ENCODE measurements at places on chromosomes 6 and 20.

- no peak for DNase-seq
These were observed 43.0 kb upstream of the PKHD1 start for GRCh38 chr6:52130440-52130839.

DNA sequence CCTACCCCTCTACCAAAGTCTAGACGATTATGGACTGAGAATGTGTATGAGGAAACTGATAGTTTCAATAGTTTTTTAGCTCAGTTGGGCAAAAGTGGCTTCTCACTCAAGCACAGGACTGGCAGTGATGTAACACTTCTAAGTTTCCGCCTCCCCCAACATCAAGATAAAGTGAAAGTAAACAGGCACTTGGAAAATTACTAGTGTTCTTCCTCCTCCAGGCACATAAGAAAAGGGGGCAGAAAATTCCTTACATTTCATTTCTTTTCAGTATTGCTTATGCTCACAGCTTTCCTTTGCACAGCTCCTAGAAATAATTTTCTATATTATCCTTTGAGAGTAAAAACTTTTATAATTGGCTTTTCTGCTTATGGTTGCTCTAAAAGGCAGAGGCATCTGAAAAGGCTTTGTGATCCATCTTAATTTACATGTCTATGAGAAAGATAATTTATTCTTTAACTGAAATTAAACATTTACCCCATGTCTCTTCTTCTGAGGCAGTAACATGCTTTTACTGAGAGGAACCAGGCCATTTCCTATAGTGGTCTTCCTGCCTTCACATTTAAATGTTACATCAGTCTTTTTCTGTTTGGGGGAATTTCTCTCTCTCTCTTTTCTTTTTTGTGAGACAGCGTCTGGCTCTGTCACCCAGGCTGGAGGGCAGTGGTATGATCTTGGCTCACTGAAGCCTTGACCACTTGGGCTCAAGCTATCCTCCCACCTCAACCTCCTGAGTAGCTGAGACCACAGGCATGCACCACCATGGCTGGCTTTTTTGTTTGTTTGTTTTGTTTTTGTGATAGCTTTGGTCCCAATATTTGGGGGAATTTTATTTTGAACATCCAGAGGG, 65.0 kb upstream of the EEF1A1 start:
- DNase-seq = peak; percentile 74

- DNase-seq = peak; percentile 56
These were observed 2.6 kb downstream of the SIRPG start for GRCh38 chr20:1654996-1655395.

DNA sequence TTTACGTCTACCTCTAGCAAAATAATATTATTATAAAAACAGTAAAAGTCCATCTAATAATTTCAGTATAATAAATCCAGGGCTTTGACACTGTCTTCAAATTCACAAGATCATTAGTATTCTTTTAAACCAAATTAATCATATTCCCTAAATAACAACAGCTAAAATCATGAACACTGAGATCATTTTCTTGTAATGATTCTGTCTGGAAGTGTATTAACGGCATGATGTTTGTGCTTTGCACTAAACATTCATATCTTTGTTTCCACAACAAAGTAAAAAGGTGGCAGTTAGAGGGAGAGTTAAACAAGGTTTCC, 18.8 kb downstream of the HIVEP2 start:
- no peak for DNase-seq

GRCh38 chr6:107308677-107309076, 150.7 kb downstream of the PDSS2 start:
- DNase-seq = no peak

DNA sequence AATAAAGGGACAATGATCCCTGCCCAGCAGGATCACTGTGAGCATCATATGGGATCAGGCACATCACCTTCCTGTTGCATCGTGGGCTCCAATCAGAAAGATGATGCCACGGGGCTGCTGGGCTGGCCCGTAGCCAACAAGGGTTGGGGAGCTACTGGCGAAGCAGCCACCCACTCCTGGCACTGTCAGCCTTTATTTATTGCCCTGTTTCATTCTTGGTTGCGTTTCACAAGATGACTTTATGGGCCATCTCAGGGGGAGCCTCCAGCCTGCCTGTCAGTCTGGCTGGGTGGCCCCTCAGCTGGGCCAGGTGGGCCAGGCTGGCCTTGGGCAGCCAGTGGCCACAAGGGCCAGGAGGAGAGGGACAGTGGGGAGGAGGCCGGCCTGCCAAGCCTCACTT, 17.3 kb downstream of the VSTM2L start:
- no peak for DNase-seq

GRCh38 chr6:11374036-11375010, 141.9 kb upstream of the NEDD9 start:
- peak; percentile 24 for DNase-seq

DNA sequence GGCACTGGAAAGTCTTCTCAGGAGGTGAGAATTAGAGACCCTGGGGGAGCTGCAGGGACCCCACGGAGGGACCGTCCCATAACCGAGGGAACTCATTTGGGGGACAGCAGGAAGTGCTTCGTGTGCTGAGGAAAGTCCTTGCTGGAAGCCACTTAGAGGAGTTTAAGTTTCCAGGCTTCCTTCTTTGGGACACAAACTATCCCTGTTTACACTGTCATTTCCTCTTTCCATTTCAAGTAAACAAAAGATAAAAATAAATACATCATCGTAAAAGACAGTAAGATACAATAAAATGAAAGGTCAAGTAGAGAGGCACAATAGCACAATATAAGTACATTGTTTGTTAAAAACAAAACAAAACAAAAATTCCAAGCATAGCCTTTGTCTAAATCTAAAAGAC, 101.2 kb downstream of the TTLL2 start:
- DNase-seq = no peak

GRCh38 chr20:11686195-11686594, 231.5 kb upstream of the BTBD3 start:
- DNase-seq = no peak

Data from CD4-positive, alpha-beta T cell treated with Interleukin-4 for 4 hours (primary cell).